Activated CD4-positive, alpha-beta T cell treated with anti-CD3 and anti-CD28 coated beads, Interleukin-2, amount 10 ng/mL, durations not matched to agents 7 days and 5 days (primary cell): ENCODE measurements at places on chromosomes 1 and 21. TPM values are rescaled to one million over a fixed set of nuclear protein-coding genes. Genes with fewer than 3 reads are reported as not detected.
A peak's percentile ranks its signal among the peaks of the same experiment; 100 is the strongest.

The RIPK4 gene
- total RNA-seq, result 0.07 TPM

DNA sequence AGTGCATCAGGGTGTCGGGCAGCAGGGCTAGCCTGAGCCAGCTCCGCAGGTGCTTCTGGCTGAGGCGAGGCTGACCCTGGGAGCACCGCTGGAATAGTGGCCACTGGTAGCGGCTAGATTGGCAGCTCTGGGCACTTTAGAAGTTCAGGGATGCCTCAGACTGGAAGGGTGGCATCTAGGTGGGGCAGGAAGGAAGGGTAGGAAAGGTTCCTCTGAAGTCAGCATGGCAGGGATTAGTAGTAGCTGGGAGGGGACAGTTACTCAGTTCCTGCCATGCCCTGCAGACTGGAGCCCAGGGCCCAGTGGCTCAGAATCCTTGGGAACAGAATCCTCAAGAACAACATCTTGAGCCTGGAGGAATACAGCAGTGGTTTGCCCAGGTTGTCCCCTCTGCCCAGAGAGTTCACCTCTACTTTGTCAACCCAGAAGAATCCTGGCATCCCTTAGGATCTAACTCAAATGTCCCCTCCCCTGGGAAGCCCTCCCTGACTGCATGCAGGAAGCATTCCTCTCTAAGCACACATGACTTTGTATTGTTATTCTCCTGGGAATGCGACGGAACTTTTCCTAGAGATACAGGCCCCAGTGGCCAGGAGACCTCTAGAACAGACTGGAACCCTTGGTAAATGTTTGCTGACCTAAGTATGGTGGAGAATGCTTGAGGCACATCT lies 39.5 kb upstream of the BCAR3 start:
- DNase-seq, result no peak

DNA sequence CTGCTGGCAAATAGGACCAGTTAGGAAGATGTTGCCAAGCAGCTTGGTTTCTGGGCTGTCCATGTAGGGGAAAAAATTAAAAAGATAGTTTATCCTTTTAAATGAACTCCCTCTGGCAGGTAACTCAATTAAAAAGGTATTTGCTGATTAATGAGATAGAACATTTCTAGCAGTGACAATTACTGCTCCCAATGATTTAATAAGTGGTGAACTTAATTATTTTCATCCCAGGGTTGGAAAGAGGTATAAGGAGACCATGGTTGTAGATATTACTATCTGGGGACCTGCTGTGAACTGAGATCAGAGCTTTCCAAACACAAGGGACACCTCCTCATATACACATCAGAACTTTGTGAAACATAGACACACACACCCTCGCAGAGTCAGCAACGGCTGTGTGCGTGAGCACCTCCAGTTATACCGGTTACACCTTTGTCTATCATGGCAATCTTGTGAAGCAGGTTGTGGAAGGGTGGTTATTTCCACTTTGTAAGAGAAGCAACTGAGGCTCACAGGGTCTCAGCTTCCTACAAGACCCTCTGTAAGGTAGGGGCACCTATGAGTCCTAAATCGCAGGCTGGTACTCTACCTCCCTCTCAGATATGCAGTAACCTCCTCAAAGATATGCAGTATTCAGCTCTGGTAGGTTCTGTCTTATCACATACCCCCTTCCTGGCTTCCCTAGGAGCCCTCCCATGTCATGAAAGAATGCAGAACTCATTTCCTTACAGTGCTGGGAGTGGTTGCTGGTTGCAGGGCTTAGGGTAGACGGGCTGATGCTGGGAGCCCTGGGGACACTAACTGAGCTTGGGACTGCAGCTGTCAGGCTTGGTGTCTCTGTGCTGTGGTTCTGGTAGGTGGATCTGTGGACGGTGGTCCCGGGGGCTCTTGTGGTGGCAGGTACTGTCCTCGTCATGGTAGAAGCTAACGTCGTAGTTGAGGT lies 18.5 kb upstream of the MAGOH start:
- DNase-seq, result no peak

GRCh38 chr21:45554477-45555175 lies 12.4 kb upstream of the SLC19A1 start:
- peak; percentile 86 for DNase-seq

The KCNJ6 gene
- total RNA-seq, result not detected

The NR1I3 gene
- not detected for total RNA-seq

- no peak for DNase-seq
Measured at GRCh38 chr1:155466617-155466972, 96.0 kb downstream of the ASH1L start.

DNA sequence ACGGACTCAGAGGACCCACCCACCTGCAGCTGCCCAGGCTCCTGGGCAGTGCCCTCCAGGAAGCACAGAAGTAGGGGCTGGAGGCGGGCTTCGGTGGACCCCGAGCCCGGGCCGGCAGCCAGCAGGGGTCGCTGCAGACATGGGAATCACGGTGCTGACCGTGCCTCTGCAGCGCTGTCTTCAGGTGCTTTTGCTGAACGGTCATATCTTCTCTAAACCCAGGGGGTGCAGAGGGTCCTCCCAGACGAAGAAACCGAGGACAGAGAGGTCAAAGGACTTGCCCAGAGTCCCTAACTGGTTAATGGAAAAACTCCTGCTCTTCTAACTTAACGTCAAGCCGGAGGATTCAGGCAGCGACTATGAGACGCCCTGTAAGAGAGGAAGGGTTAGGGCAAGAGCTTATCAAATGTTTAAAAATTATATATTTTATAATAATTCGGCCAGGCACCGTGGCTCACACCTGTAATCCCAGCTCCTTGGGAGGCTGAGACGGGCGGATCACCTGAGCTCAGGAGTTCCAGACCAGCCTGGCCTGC lies 21.5 kb upstream of the LEFTY2 start:
- DNase-seq, result peak; percentile 49

DNA sequence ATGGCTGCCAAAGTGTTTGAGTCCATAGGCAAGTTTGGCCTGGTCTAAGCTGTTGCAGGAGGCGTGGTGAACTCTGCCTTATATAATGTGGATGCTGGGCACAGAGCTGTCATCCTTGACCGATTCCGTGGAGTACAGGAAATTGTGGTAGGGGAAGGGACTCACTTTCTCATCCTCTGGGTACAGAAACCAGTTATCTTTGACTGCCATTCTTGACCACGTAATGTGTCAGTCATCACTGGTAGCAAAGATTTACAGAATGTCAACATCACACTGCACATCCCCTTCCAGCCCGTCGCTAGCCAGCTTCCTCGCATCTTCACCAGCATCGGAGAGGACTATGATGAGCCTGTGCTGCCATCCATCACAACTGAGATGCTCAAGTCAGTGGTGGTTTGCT lies 215.8 kb upstream of the JUN start:
- no peak for DNase-seq

The RSPH1 gene
- not detected for total RNA-seq

DNA sequence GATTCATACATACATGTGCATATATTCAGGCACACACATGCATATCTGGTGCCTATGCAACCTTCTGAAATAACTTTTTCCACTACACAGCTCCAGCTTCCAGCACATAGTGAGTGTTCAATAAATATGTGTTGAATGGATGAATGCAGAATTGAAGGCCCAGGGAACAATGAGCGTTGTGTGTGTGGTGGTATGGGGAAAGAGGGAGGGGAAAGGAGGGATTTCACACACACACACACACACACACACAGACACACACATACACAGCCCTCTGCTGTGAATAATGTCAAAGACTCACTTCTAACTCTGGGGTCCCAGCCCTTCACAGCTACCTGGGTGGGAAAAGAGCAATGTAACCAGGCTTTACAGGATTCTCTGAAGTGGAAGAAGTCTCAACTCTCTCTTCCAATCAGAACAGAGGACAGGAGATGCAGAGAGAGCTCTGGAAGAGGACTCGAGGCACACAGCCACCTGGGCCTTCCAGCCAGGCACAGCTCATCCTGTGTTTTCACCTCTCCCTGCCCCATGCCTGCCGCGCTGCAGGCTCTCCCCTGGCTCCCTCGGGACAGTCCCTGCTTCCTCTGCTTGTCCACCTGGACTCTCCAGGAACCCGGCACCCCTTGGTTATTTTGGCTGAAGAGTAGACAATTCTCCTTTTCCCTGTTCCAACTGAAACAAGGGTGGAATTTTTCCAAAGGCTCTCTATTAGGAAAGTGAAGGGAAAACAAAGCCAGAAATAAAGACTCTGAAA lies 5.4 kb upstream of the IGSF8 start:
- no peak for DNase-seq

DNA sequence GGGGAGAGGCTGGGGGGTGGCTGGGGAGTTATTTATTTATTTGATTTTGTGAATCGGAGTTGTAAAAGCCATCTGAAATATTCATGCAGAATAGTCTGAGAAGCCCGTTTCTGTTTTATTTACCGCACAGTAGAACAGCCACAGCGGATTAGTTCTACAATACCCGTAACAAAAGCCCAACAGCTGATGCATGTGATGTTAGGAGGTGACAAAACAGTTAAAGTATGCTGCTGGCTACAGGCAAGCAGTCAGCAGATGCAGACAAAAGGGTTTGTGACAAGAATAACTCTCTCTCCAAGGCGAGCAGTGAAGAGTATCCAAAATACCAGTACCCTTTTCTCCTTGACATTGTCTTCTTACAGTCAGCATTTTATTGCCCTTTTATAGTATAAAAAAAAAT lies 42.0 kb downstream of the PROX1 start:
- DNase-seq, result no peak

DNA sequence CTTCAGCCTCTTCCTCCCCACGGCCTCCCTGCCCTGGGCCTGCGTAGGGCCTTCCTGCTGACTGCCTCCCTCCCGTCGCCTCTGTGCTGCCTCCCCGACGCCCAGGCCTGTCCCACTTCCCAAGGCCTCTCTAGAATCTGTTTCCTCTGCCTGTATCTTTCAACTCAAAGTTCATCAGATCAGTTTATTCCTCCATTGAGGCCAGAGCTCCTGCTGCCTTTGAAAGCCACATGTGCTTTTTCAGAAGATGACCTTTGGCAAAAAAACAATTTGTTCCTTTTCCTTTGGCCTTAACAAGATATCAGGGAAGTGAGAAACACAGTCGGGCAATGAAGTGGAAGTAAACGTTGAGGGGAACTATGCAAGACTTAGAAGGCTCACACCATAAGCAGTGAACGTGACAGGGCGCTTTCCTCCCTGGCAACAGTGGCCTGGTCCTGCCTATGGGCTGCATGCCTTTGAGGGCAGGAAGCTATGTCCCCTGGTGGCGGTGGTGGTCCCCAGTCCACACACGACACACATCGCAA lies 85.9 kb downstream of the PSMG1 start:
- DNase-seq, result no peak

The AMY1A gene
- total RNA-seq, result not detected

DNA sequence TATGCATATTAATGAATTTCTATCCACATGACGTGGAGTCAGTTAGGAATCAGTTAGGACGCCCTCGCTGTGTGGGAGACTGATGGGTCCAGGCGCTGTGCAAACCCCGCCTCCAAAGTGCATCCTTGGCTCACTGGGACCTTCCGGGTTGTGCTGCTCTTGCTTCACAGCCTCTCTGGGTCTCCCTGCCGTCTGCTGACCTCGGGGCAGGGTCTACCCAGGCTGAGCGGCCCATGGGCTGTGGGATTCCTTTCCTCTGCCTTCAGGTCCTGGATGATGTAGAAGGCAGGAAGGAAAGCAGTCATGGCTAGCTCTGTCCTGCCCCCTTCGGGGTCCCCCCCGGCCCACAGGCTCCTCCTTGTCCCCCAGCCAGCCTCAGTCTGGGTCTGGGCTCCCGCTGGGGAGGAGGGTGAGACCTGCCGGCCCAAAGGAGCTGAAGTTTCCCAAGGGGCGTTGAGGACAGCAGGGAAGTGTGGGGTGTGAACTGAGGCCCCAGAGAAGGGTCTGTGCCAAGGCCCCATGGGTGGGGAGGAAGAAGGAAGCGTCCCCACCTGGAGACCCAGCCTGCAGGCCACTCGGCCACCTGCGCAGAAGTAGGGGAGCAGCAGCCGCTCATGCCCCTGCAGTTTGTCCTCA lies 24.6 kb upstream of the CDK11A start:
- no peak for DNase-seq
